Astrocyte of the hippocampus (primary cell): ENCODE measurements at places on chromosomes 6 and 20.

DNA sequence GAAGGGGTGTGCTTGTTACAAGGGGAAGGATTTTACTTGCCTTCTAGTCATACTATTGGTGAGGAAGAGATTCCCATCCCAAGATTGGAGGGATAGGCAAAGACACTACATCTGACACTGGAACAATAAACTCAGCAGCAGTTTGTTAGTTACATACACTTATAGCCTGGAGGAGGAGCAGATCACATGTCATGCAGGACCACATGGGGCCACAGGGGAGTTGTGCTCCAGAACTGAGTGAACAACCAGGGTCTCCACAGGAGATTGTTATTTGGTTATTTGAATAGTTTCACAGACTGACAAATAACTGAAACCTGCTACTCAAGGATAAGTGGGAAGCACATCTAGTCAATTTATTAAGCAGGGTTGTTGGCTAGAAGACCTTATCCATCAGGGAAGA lies 559.4 kb upstream of the MANEA start:
- no peak for DNase-seq

GRCh38 chr6:41488433-41489119 lies 57.6 kb upstream of the FOXP4 start:
- DNase-seq, result peak; percentile 92

- DNase-seq, result peak; percentile 42
Observed at GRCh38 chr6:43779852-43780236, 9.8 kb downstream of the VEGFA start.

- peak; percentile 83 for DNase-seq
Observed at GRCh38 chr6:33312361-33313104, 1.3 kb downstream of the TAPBP start.

GRCh38 chr6:155481215-155481614 lies 25.6 kb upstream of the NOX3 start:
- DNase-seq, result no peak

DNA sequence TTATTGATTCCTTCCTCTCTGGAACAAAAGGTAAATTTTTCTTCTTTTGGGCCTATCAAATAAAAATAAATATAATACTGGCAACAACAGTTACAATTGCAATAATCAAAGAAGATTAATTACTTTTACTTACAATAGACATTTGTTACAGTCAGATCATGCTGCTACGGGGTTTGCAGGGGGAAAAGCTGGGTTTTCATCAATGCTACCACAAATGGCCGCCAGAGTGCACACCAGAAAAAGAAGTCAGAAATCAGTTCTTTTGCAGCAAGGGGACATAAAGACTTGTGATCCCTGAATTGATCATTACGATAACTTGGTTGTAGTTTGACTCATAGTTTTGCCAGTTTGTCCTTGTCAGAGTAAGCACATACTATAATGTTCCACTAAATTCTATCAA lies 714.5 kb upstream of the EYS start:
- DNase-seq, result peak; percentile 27

GRCh38 chr6:121733234-121733633 lies 297.8 kb downstream of the GJA1 start:
- peak; percentile 25 for DNase-seq

GRCh38 chr6:135606392-135606791 lies 108.9 kb upstream of the AHI1 start:
- DNase-seq, result no peak

GRCh38 chr6:104862456-104862855 lies 2.7 kb upstream of the HACE1 start:
- DNase-seq, result no peak

GRCh38 chr6:298233-299103 lies 6.2 kb downstream of the DUSP22 start:
- DNase-seq, result no peak

DNA sequence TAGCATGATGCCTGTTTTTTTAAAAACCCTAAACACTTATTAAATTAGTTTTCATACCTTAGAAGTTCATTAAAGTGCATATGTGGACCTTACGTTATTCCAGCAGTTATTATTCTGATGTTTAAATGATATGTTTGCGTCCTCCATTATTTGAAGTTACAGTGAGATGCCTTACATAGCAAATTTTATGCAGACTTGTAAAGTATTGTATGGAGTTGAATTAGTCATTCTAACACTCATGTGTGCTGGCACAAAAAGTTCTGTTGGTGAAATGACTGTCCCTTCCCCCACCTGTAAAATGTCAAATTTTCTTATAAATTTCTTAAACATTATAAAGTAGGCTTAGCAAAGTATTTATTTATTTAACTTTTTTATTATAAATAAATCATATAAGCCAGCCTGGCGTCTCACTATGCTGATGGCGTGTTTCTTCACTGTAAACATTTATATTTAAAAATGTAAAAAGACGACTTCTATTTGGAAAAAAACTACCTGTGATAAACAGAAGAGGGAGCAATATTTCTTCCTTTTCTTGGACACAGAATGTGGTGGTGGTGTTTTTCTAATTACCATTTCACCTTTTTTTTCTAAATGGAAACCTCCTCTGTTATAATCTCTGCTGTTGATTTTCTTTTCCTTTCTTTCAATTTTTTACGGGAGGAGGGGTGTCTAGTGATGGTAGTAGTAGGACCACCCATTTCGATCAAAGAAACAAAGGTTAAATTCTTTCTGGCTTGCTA lies 155.4 kb downstream of the RFPL4B start:
- peak; percentile 60 for DNase-seq

DNA sequence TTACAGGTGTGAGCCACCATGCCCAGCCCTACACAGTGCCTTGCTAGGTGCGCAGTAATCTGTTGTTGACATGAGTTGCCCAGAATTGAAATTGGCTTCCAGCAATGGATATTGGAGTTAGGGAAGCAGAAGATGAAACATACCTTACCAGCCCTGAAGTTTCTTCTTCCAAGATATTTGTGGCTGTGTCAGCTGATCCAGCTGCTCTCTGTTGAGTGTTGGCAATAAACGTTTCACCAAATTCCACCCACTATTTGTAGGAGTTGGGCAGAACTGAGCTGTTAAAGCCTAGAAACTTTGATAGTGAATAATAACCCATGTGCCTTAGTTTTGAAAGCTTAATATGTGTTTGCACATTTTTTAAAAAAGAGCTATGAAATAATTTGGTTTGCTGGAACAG lies 218.2 kb upstream of the SNX9 start:
- peak; percentile 45 for DNase-seq

DNA sequence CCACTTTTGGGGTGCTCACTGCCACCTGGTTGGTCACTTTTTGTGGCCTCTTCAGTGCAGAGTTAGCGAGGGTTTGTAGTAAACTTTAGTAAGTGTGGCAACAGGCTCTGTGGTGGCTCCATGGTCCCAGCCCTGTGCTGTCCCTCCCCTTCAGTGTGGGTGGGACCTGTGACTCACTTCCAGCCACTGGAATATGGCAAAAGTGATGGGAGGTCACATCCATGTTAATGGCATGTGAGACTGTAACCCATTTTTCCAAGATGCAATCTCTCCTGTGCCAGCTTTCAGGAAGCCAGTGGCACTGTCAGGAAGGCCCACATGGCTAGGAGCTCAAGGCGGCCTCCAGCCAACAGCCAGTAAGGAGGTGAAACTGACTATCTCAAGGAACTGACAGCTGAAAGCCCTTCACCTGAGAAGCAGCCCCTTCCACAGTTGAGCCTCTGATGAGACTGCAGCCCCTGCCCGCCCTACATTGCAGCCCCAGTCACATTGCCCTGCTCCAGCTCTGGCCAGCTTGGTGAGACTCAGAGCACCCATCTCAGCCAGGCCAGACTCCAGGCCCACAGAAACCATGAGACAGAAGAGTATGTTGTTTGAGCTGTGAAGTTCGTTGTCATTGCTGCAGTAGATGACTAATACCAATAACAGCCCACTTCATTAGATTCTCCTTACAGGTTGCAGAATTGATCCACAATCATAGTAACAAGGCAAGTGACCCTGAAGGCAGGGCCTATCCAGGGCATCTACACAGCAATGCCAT lies 13.1 kb upstream of the CST7 start:
- no peak for DNase-seq

DNA sequence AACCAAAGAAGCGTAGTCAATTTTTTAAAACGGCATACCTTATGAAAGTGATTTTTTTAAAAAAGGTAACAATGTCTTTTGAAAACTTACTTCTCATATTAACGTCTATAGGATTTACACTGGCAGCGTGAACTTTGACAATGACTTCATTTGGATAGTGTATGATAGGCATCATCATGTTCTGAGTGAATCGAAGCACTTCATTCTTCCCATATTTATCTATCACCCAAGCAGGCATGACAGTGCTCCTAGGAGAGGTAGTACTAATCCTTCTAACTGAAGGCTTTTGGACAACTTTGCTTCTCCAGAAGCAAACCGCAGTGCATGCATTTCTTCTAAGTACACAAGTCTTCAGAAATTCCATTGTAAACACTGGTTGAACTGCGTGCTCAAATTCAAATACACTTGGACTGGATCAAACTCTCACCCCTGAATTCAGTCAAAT lies 618 bp downstream of the RTN4IP1 start:
- DNase-seq, result no peak

DNA sequence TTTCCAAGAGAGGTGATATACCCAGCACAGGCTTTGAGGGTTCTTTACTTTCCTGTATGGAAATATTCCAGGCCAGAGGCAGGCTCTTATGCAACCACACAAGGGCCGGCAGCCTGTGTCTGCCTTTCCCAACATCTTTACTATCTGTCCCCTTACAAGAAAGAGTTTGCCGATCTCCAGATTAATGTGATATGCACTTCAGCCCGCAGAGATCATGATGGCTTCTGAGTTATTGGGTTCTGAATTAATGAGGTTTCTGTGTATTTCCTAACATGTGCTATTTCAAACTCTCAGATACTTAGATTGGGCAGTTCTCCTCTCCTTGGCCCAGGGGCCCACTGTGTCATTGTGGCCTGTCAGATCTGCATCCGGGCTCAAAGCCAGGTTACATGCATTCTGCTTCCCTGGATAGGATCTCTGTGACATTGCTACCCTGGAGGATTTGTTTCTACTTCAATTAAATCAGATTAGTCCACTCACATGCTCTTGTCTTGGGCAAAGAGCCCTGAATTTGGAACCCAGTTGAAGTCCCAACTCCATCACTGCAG lies 56.6 kb downstream of the TGM2 start:
- peak; percentile 57 for DNase-seq

- no peak for DNase-seq
Observed at GRCh38 chr6:16921399-16922110, 160.3 kb upstream of the ATXN1 start.

- no peak for DNase-seq
Observed at GRCh38 chr6:169648617-169649016, 53.2 kb downstream of the WDR27 start.

DNA sequence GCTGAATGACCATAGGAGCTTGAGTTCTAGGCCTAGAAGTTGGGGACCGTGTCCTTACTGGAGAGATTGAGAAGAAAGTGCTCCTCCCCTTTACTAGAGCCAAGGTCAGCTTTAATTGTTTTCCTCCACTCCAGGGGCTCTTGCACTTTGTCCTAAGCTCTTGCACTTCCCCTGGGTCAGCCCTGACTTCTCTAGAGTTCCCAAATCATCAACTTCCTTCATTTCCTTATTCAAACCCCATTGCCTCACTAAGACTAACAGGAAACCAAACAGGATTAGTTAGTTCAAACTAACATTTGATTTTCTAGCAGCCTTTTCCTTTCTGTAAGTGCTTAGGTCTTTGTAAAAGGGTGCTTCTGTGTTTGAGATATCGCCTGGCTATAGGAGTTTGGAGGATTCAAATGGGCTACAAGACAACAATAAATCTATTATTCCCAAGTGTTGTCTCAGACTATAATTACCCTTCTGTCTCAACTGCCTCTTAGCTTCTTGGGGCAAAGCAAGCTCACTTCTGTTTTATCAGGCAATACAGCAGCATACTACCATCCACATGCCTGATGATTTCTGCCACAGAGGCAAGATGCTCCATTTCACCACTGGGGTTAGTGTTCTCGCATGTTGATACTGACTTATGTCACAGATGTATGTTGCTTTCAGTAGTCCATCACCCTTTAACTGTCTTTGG lies 12.8 kb upstream of the DTNBP1 start:
- no peak for DNase-seq

- DNase-seq, result peak; percentile 95
Observed at GRCh38 chr6:34243901-34244884, 4.6 kb downstream of the SMIM29 start.

DNA sequence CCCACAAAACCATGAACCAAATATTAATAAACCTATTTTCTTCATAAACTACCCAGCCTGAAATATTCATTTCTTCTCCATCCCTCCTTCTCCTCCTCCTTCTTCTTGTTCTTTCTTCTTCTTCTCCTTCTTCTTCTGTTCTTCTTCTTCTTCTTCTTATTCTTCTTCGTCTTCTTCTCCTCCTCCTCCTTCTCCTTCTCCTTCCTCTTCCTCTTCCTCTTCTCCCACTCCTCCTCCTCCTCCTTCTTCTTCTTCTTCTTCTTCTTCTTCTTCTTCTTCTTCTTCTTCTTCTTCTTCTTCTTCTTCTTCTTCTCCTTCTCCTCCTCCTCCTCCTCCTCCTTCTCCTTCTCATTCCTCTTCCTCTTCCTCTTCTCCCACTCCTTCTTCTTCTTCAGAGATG lies 5.0 kb upstream of the TMEM74B start:
- DNase-seq, result no peak

GRCh38 chr6:113971741-113972140 lies 793 bp upstream of the HDAC2 start:
- no peak for DNase-seq

DNA sequence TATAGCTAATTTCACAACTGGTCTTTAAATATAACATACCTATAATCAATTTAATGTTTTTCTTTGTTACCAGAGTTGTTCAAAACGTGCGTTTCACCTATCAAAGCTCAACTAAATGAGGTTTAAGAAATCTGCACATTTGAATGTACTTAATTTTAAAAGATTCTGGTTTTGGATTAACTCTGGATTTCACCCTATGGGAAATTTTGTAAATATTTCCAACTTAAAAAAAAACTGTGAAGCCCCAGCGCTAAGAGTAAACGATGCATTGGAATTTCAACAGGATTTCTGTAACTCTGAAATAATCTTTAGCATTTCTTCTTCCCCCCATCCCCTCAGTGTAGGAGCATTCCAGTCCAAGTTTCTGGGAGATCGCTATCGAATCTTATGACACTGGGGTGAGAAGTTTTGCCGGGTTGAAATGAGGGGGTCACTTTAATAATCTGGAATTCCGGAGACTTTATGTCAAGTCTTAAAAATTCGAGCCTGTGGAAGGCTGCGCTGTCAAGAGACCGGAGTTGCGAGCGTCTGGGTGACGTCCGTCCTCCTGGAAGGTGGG lies 643 bp upstream of the MAP3K4 start:
- DNase-seq, result no peak

- no peak for DNase-seq
Observed at GRCh38 chr20:46151936-46152335, 33.8 kb downstream of the CD40 start.
